ENCODE measurements at places on chromosomes 1 and 21.
A peak's percentile ranks its signal among the peaks of the same experiment; 100 is the strongest.

DNA sequence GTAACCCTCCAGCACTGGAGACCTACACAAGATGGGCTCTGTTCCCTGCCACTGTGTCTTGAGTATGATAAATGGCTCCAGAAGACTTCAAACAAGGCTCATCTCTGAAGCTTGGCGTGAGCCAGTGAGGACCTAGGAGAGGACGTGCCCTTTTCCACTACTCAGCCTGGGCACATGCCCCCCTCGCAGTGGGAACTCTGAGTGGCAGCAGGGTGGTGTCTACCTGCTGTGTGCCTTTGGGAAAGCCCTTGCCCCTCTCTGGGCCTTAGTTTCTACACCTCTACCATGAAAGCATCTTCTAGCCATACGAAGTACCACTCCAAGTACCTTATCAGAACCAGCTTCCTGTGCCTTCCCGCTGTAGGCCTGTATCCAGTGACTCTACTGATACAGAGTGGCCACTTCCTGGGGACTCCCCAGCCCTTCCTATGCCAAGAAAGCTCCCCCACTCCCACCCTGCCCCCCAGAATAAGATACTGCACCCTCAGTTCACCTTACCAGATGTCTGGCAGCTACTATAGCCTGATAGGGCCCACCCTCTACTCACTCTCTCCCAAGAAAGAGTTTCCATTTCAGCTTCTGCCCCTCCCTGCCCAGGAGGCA is 3.1 kb upstream of the MOB3C start:
- no peak for DNase-seq

- DNase-seq, result no peak
These were observed 117.4 kb downstream of the MRPS6 start for GRCh38 chr21:34190576-34191321.

DNA sequence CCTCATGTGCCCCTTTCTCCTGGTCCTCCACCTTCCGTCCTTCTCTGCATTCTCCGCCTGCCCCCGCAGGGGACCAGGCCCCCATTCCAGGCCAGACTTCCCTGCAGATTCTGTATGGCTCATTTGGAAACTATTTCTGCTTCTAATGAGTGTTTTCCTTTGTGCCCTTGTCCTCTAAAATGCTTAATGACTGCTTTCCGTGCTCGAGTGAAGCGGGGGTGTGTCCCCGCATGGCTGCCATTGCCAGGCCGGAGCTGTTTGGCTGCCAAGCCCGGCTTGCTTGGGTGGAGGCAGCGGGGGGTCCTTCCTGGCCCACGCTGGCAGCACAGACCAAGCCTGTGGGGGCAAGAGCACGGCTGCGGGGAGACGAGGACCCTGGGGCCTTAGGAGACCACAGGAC is 299.3 kb upstream of the VAMP3 start:
- no peak for DNase-seq

GRCh38 chr1:58812468-58812867 is 28.6 kb upstream of the JUN start:
- no peak for DNase-seq

- DNase-seq, result no peak
These were observed 42.9 kb downstream of the KCNJ15 start for GRCh38 chr21:38299671-38300070.

- no peak for DNase-seq
These were observed 1.7 kb downstream of the PLEKHG5 start for GRCh38 chr1:6489799-6490180.

GRCh38 chr1:107936498-107937481 is 28.2 kb downstream of the VAV3 start:
- peak; percentile 77 for DNase-seq

- DNase-seq, result no peak
These were observed 6.2 kb upstream of the MAPKAPK2 start for GRCh38 chr1:206678490-206678889.

DNA sequence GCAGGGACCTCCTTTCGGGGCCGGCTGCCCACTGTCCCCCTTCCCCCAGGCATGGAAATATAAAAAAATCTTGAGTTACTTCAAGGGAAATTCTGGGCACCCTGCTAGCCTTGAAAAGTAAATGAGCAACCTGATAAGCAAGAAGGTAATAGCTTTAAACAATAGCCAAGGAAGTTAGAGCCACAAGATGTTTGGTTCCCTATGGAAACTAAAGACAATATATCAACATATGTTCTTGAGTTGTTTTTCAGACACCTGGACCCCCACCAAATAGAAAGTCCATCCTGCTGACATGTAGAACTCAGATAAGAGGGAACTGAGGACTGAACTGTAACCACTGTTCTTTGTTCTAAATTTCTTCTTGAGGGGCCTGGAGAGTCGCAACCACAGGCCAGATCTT is 19.3 kb upstream of the SLC35A3 start:
- DNase-seq, result no peak

DNA sequence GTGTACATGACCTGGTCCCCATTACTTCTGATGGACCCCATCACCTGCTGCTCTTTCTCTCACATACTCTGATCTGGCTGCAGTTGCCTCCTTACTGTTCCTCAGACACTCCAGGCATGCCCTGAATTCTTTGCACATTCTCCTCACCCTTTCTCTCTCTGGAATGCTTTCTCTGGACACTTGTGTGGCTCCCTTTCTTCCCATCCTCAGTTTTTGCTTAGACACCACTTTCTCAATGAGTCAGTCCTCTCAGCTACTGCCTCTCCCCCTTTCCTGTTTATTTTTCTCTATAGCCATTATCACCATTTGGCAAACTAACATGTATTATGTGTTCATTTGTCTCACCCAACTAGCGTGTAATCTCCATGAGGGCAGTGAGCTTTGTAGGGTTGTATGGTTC is 28.1 kb downstream of the PLXNA2 start:
- no peak for DNase-seq

- DNase-seq, result no peak
These were observed 21.0 kb upstream of the PADI6 start for GRCh38 chr1:17350928-17351446.

GRCh38 chr21:16201718-16202117 is 471.9 kb downstream of the USP25 start:
- DNase-seq, result no peak

GRCh38 chr1:57578680-57579079 is 154.8 kb upstream of the DAB1 start:
- DNase-seq, result no peak

- DNase-seq, result no peak
These were observed 129.0 kb downstream of the GABPA start for GRCh38 chr21:25863747-25864146.

GRCh38 chr1:36217670-36218069 is 6.6 kb upstream of the THRAP3 start:
- no peak for DNase-seq

DNA sequence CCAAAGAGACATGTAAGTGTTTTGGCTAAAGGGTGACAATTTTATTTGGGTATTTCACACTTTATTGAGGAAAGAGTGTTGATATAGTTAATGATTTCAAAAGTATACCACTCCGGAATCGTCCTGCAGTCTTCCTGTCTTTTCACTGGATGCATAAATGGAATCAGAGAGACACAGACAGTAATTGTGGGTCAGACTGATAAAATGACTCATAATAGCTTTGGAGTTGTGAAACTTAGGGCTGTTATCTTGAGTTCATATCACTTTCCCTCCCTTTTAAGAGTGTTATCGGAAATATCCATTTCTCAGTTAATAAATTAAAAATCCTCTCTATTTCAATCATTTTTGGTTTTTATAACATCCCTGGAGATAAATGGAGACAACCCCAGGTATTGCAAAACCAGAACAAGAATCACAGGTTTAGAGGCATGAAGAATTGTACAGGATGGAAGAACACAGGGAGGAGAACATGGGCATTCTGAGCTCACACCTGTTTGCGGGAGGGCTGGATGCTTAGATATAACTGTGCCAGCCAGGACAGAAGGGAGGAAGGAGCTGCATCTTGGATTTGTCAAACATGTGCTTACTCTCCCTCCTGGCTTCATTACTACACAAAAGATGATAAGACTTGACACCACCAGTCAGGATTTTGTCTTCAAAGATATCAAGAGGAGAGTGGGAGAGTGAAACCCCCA is 185.4 kb downstream of the LMO4 start:
- no peak for DNase-seq

- DNase-seq, result no peak
These were observed 176.6 kb downstream of the VPS13D start for GRCh38 chr1:12406211-12407021.

DNA sequence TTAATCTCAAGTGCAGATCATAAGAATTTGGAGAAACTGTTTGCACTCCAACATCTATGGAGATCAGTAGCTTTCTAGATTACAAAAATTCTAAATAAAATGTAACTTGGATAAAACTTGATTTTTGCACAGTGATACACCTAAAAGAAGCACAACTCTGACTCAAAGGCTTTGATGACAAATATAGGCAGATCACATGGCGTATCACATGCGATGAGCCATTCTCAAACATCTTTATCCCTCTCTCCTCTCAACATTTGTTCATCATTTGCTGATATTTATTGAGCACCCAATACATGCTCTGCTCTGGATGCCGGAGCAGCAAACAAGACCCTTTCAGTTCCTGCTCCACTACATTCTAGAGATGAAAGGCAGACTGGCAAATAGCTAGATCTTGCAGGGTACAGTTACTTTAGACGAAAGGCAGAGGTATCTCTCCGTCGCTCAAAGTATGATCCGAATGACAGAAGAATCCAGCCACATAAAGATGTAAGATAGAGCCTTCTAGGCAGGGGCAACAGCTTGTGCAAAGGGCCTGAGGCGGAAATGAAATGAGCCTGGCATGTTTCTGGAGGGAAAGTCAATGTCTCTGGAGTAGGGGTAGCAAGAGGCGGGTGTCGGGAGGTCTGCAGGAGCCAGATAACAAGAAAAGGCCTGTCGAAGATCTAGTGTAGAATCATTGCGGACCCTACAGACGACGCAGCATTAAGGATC is 145.8 kb upstream of the ERRFI1 start:
- no peak for DNase-seq

DNA sequence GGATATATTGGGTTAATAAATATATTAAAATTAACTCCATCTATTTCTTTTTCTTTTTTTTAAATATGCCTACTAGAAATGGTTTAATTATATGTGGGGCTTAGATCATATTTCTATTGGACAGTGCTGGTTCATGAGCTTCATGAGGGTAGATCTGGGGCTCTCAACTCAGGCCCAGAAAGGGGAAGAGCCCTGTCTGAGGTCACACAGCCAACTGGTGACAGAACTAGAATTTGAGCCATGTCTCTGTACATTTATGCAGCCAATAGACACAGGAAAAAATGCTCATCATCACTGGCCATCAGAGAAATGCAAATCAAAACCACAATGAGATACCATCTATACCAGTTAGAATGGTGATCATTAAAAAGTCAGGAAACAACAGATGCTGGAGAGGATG is 5.1 kb upstream of the EPHB2 start:
- no peak for DNase-seq

- DNase-seq, result no peak
These were observed 3.5 kb downstream of the HAPLN2 start for GRCh38 chr1:156622581-156623297.

GRCh38 chr1:226633541-226634165 is 85.1 kb downstream of the STUM start:
- DNase-seq, result no peak

- no peak for DNase-seq
These were observed 739.3 kb downstream of the LTN1 start for GRCh38 chr21:28253338-28253737.

DNA sequence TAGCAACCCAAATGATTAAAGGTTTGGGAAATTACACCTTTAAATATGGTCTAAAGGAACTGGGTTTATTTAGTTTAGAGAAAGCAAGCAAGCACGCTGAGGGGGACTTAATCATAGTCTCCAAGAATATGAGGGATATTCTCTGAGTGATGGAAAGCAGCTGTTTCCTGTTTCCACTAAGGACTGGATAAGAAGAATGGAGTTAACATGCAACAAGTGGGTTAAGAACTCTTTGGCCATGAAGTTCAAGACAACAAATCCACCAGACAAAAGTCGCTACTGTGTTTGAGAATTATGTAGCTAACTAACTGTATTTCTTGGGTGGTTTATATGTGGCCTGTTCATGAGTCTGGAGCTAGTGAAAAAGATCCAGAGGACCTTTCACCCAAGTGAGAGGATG is 85.7 kb downstream of the TGFB2 start:
- DNase-seq, result no peak

DNA sequence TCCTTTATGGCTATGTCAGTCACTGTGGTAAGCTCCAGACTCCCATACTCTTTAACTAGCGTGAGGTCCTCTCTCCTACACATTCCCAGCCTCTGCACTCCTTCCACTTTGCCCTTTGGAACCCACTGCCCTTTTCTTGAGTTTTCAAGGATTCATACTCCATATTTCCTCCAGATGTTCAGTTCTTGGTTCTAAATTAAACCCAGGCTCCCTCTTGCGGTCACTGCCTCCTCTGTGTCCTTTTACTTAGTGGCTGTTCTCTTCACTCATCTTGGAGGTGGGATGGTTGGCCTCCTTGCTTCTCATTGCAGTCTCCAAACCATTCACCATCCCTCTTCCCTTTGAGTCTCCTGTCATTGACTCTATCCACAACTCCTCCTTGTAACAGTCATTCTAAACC is 208.1 kb downstream of the TGFB2 start:
- no peak for DNase-seq

DNA sequence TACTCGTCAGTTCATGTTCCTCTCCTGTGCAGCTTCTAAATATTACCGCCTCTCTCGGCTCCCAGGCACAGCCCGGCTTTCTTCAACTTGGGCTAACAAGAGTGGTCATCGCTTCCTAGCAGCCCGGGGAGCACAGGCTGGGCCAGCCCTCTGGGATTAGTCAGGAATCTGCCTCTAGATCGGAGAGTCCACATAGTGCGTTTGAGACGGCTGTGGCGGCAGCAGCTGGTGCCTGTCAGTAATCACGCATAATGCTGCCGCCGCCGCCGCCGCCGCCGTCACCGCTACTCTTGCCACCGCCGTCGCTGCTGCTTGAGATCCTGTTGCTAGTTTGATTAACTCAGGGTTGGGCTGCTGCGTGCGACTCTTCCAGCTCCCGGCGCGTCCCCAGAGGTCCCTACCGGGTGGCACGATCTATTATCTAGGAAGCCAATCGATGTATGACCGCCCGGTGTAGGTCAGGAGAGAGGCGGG is at the start of gene RXRG:
Gene RXRG (minus strand): TSS at position 230 of the 474 bp plus-strand sequence. CDS start 233 bp downstream, outside the sequence.
- DNase-seq, result no peak

DNA sequence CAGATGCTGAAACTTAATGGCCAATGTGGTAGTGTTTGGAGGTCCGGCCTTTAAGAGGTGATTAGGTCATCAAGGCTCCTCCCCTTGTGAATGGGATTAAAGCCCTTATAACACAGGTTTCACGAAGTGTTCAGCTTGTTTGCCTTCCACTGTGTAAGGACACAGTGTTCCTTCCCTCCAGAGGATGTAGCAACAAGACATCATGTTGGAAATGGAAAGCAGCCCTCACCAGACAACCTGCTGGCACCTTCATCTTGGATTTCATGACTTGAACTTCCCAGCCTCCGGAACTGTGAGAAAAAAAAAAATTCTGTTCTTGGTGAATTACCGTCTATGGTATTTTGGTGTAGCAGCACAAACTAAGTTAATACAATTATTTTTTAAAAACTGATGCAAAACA is 613.8 kb downstream of the KIF26B start:
- DNase-seq, result no peak

- no peak for DNase-seq
These were observed 49.0 kb downstream of the TOMM20 start for GRCh38 chr1:235079443-235080296.

- DNase-seq, result no peak
These were observed 3.2 kb downstream of the TRIM17 start for GRCh38 chr1:228413241-228414010.

Data from SW 1271 (cell line).